ENCODE measurements at places on chromosomes 1 and 21. TPM values are rescaled to one million over a fixed set of nuclear protein-coding genes. Genes with fewer than 3 reads are reported as not detected.

DNA sequence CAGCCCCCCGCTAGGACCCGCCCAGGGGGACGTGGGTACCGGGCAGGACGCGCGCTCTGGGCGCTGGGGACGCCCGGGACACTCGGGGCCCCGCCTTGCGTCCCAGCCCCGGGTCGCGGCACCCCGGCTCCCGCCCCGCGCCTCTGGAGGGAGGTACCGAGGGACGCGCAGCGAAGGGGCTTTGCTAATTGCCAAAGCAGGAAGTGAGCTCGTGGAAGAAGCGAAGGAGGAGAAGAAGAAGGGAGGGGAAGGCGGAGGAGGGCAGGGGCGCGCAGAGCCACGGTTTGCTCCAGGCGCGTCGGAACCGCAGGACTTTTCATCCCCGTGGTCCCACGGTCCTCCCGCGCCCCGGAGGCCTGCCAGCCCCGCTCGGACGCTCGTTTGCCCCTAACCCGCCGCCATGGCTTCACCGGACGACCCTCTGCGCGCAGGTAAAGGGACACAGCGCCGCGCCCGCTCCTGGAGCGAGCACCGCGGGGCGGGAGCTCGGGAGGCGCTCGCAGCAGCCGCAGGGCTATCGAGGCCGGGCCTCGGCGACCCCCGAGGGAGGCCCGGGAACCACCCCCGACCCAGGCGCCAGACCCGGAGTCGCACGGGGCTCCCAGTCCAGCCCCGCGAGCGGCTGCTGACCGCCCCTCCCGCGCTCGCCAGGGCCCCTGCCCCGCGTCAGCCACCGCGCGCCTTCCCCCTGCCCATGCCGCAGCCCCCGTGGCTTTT is 1.3 kb downstream of the EDARADD start:
- no peak for DNase-seq

- no peak for DNase-seq
These were observed 9.4 kb downstream of the TIAM1 start for GRCh38 chr21:31334648-31335121.

The NFASC gene
- total RNA-seq = 44.0 TPM

DNA sequence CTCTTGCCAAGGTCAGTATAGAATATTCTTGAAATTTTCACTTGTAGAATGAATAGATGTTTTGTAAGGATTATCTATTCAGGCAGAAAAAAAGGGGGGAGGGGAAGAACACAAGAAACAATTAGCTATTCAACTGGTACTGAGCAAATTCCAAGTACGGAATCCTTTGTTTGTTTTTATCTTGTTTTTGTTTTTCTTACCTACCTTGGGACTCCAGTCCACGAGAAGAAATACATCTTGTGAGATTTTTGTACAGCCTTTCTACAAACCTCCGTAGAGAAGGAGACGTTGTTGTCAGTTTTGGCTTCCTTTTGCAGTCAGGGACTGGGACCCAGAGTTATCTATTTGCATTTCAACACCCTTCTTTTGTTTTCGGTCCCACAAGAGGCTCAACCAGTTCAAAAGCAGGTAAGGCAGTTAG is 36.0 kb downstream of the ZNF281 start:
- no peak for DNase-seq

DNA sequence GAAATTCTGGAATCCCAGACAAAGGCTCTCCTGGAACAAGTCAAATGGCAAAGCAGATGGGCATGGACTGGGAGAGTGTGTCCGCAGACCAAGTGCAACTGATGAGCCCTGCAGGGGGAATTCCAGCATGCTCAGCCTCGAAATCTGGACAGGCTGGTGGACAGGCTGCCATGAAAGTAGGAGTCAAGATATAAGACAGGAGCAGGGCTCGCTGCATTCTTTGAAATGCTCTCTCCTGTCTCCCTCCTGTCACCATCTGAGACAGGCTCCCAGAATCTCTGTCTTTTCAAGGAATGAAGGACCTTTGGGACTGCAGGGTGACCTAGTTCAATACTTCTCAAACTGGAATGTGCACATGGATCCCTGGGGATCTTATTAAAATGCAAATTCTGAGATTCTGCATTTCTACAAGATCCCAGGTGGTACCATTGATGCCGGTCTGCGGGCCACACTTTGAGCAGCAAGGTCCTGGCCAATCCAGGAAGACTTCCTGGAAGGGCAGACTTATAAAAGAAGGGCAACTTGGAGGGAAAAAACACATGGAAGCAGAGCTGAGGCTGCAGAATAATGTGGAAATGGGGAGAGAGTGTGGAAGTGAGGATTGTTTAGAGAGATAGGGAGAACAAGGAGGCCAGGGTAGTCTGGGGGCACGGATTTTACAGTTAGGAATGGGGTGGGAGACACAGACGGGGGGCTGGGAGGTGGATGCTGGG is 29.8 kb downstream of the TNNT2 start:
- DNase-seq = no peak

- DNase-seq = peak; percentile 78
These were observed 39.4 kb downstream of the ABCG1 start for GRCh38 chr21:42258150-42258884.

GRCh38 chr1:2127187-2128145 is 67.1 kb downstream of the FAAP20 start:
- DNase-seq = no peak

The FAM163A gene
- total RNA-seq = not detected

The C1QB gene
- 454 TPM for total RNA-seq

DNA sequence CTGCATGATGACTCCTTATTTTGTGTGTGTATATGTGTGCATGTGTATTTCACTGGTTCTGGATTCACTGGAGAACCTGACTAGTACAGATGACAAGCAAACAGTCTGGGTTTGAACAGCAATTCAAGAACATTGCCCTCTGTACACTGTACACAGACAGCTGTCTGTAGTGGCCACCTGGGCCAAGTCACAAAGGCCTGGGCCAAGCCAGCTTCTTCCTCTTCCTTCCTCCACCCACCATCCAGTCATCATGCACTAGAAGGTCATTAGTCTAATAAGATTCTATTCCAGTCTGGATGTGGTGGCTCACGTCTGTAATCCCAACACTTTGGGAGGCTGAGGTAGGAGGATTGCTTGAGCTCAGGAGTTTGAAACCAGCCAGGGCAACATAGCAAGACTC is 155.9 kb downstream of the ELAVL4 start:
- DNase-seq = no peak

DNA sequence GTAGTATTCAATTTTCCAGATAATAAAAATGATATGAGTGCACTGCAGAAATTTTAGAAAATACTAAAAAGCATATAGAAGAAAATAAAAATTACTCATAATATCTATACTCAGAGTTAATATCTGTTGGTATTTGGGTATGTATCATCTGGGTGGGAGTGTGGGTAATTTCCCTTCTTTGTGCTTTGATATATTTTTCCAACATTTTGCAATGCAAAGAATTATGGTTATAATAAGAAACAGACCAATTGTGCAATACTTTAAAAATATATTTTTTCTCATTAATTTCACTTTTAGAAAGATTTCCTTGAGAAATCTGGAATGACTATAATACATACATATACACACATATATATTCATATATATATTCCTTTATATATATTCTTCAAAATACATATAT is 665.7 kb downstream of the ADGRL2 start:
- DNase-seq = no peak

The NUDT4B gene
- 52.5 TPM for total RNA-seq

The CRABP2 gene
- not detected for total RNA-seq

DNA sequence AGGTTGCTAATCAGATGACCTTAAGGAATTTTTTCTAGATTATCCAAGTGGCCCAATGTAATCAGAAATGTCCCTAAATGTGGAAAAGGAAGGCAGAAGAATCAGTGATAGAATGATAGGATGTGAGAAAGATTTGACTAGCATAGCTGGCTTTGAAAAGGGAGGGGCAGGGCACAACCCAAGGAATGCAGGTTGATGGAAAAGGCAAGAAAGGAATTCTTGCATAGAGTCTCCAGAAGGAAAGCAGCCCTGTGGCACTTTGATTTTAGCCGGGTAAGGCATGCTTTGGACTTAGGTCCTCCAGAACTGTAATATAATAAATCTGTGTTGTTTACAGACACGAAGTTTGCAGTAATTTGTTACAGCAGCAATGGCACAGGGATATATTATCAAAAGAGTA is 375.7 kb upstream of the B3GALT2 start:
- DNase-seq = no peak

The VANGL2 gene
- total RNA-seq = 0.96 TPM

DNA sequence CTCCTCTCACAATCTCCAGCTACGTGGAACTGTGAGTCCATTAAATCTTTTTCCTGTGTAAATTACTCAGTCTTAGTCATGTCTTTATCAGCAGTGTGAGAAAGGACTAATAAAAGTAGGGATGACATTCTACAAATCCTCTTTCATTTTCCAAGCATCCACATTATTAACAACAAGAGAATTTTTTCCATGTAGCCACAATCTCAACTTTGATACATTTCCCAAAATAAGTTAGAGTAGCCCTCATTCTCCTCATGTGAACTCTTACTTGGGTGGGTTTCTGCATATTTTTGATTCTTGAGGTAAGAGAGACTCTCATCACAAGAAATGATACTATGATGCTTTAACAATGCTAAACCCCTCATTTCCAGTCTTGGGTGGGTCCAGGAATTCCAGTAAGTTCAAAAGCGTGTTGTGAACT is 52.8 kb downstream of the TNFSF18 start:
- DNase-seq = no peak

The TSTD1 gene
- total RNA-seq = not detected

DNA sequence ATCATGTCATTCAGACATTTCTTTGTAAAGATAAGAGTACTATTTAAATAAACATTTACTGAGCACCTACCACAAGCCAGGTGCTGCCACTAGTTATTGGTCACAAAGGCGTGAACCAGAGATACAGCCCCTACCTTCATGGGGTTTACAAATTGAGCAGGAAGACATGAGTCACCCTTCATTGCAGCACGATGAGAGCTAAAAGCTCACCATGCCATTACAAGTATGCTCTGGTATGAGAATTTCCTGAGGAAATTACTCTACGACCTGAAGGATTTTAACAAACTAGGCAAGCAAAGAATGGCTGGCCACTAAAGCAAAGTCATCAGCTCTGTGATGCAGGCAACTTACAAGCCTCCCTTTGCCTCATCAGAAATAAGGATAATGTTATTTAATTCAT is 346.8 kb downstream of the BRINP2 start:
- no peak for DNase-seq

DNA sequence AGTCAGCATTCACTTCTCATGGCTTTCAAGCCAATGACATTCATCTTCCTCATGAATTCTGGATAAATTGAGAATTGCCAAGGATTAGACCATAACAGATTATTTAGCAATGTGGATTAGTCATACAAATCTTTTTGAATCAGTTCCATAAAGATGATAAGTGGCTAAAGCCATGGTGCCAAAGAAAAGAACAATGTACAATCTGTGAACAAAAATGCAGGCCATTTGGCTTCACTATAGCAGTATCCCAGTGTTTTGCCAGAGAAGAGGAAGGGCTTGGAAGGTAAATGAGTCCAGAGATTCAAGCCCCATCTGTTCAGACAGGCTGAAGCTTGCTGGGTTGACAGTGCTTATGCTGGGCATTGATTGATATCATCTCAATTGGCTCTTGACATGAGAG is 376.4 kb upstream of the LRRC7 start:
- no peak for DNase-seq

DNA sequence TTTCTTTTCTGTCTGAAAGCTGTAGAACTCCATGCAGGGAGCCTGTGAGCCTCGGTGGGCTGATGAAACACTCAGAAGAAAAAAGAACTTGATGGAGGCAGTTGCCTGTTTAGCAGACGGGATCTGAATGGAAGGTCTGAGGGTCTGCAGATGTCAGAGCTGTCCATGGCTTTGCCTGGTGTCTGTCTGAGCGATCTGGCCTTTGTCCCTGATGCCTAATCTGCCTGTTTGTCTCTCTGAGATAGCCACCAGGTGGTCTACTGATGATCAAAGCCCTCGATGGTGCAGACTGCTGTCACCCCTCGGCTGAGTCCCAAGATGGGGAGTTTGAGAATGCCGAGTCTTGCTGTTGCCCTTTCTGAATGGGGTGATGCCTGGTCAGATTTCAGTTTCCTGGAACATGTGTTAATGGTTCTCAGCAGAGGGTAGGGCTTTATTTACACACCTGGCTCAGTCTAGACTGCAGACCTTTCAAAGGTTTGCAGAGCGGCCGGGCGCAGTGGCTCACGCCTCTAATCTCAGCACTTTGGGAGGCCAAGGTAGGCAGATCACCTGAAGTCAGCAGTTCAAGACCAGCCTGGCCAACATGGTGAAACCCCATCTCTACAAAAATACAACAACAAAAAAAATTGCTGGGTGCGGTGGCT is 90.4 kb downstream of the KIF26B start:
- DNase-seq = no peak

DNA sequence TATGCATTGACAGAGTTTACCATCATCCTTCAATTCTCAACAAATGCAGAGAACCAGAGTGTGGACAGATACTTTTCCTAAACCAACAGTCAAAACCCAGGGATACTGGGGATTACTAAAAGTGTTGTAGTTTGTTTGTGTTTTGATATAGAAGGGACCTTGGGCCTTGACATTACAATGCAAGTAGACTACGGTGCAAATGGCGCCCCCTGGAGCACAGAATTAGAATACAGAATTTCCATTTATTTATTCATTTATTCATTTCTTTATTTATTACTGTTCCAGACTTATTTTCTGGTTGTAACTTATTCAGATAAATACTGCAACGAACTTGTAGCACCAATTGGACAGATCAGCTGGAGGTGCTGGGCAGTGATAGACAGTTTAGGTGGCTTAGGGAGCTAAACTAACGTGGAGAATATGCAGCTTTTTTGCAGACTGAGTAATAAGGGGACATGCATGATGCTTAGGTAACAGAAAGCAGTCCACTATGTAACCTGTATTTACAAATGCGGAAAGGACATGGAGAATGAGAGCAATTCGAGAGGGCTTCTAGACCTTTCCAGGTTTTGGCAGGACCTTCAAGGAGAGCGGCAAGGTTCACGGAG is 42.6 kb downstream of the KIRREL1 start:
- DNase-seq = no peak

The P3R3URF gene
- not detected for total RNA-seq

The AADACL3 gene
- not detected for total RNA-seq

DNA sequence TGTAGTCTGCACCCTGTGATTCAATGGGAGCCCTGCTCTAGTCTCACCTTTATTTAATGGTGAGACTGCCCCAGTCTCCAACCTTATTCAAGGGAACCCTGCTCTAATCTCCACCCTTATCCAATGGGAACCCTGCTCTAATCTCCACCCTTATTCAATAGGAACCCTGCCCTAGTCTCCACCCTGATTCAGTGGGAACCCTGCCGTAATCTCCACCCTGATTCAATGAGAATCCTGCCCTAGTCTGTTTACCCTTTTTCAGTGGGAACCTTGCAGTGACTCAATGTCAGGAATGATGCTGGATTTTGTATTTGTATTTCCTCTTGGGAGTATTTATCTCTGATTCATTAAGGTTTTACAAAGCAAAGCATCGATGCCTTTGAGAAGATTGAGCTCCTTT is 39.5 kb downstream of the TRPM2 start:
- DNase-seq = peak; percentile 16

The SELL gene
- total RNA-seq = 1.9 TPM
